ENCODE measurements at places on chromosomes 12 and 14. TPM values are rescaled to one million over a fixed set of nuclear protein-coding genes. Genes with fewer than 3 reads are reported as not detected.

DNA sequence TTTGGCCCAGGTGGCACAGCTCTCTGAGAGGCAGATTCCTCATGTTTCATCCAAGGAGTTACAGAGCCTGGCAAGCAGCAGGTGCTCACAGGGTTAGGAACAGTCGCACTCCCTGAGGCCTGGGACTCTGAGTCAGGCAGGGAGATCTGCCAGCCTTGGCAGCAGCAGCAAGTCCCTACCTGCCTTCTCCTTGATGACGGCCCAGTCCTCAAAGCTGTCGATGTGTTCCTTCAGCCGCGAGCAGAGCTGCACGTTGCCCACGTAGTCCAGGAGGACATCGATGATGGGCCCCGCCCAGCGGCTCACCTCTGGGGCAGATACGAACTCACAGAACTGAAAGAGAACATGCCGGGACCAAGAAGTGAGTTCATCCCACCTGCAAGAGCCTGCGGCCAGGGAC, 10.4 kb downstream of the FAM181A start:
- no peak for DNase-seq

The SLC38A4 gene
- total RNA-seq: 14.5 TPM

DNA sequence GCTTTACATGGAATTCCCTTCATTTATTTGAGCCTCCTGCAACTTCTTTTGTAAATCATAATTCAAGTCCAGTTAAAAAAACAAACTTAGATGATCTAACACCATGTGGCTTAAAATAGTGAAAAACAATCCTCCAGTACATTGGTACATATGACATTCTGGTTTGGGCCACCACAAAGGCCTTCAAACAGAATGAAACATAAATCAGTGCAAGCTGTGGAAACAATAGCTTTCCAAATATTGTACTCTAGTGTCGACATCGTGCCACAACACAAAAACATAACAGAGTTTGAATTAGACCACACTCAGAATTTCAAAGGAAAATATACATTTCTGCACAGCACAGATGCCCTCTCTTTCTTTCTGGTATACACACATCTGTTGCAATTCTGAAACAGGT, 751.3 kb downstream of the SLC6A15 start:
- DNase-seq: no peak

DNA sequence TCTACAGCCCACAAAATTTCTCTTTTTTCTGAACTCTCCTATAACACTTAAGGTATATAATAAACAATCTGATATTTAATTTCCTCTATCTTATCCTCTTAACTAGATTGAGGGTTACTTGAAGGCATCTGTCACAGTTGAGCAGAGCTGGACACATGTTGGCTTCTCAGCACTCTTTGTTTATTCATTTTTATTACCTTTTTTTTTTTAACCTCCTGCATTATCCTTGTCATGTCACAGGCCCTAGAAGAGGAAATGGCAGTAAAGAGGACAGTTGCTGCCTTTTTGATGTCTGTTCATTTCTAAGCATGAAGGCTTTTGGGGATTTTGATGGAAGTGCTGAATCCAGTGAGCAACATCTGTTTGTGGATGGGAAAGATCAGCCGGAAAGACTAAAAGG, 32.5 kb upstream of the EVL start:
- no peak for DNase-seq

DNA sequence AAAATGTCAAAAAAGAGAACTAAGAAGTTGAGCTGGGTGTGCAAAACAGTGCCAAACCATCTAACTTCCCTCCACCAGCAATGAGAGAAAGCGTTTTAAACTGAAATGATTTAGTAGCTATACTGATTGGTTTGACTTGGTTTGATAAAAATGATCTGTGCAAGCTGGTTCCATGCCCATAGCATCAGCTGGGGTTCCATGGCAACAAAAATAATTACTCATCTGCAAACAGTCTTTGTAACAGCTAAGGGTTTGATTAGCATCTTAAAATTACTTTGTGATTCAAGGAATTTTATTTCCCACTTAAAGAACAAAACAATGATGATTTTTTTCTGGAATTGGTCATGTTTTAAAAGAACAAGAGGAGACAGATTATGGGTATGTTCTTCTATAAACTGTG, 15.0 kb upstream of the BICD1 start:
- no peak for DNase-seq

The TRAFD1 gene
- 38.2 TPM for total RNA-seq

DNA sequence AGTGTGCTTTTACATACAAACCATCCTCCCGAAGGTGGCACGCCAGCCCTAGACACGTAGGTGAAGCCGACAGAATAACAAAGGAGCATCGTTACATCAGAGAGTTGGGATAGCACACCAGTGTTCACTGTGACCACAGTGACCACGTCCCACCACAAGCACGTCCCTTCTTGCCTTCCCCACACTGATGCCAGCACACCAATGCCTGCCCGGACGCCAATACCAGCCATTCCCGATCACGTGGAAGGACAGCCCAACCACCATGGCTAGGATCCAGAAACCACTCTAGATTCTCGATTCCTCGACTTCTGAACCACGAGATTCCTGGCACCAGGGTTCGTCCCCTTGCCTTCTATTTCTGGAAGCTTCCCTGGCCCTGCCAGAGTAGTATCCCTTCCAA, 48.0 kb upstream of the GPR68 start:
- no peak for DNase-seq

The COL2A1 gene
- total RNA-seq: not detected

The COX8C gene
- not detected for total RNA-seq

The ISM2 gene
- not detected for total RNA-seq

- peak; percentile 28 for DNase-seq
Observed at GRCh38 chr12:69639400-69640016, 28.8 kb upstream of the LRRC10 start.

DNA sequence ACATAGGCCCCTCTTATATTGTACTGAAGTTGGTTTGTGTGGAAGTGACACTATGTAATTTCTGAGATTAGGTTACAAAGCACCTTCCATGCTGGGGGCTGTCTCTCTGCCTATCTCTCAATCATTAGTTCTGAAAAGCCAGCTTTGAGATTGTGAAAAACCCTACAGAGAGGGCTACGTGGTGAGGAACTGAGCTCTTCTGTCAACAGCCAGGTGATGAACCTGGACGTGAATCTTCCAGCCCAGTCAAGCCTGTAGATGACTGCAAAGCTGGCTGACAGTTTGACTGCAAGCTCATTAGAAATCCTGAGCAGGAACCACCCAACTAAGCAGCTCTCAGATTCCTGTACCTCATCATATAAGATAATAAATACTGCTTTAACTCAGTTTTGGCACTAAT, 36.3 kb upstream of the BBS10 start:
- DNase-seq: no peak

GRCh38 chr12:54019091-54019811, 9.0 kb upstream of the HOXC6 start:
- peak; percentile 55 for DNase-seq

The SLIRP gene
- total RNA-seq: 304 TPM

DNA sequence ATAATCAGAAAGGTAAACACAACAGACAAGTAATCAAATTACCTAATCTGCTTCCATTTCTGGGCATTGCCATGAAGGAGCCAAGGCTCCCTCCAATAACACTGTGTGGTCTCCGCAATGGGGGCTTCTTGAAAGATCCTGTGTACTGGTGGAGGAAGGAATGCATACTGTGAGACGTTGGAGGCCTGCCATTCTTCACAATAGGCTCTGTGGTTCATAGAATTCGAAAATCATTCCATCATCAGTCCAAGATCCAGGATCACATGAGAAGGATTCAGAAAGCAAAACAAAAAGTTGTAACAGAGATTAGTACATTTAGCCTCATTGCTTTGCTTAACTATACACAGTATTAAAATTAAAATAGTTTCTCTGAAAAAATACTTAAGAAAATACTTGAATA, 76.3 kb downstream of the CDK17 start:
- DNase-seq: no peak

GRCh38 chr14:51619561-51619960, 32.1 kb upstream of the FRMD6 start:
- no peak for DNase-seq

The CFAP54 gene
- total RNA-seq: not detected

The IL22 gene
- not detected for total RNA-seq

GRCh38 chr12:106814714-106815113, 40.2 kb downstream of the RIC8B start:
- no peak for DNase-seq

The CDKN3 gene
- total RNA-seq: 162 TPM

The NTS gene
- not detected for total RNA-seq
